Suppressor macrophage treated with lipopolysaccharide for 1 hour (primary cell): ENCODE measurements at places on chromosomes 3 and 15.

DNA sequence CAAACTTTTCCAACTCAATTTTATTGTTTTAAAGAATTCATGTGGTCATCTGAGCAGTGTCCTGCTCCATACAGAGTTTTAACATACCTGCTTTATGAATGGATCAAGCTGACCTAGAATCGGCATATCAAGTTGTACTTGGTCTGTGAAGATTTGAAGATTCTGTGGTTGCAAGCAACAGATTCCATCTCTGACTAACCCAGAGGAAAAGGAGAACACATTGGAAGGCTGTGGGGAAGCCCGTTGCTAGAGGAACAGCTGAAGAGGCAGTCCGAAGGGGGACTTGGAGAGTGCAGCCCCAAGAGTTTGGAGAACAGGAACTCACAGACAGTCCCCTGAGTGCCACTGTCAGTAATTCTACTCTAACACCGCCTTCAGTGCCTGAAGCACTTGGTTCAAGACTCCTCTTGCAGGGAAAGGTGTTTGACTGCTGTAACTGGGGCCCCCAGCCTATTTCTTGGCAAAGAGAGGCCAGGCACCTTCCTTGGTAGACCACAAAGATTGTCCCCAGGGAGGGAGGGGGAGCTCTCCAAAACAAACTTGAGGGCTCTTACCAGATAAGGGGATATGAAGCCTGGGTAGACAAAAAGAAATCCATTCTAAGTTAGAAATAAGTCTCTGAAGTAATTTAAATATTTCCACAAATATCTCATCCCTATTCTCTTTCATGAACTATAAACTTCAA, 88.8 kb downstream of the LARS2 start:
- DNase-seq, result peak; percentile 44

DNA sequence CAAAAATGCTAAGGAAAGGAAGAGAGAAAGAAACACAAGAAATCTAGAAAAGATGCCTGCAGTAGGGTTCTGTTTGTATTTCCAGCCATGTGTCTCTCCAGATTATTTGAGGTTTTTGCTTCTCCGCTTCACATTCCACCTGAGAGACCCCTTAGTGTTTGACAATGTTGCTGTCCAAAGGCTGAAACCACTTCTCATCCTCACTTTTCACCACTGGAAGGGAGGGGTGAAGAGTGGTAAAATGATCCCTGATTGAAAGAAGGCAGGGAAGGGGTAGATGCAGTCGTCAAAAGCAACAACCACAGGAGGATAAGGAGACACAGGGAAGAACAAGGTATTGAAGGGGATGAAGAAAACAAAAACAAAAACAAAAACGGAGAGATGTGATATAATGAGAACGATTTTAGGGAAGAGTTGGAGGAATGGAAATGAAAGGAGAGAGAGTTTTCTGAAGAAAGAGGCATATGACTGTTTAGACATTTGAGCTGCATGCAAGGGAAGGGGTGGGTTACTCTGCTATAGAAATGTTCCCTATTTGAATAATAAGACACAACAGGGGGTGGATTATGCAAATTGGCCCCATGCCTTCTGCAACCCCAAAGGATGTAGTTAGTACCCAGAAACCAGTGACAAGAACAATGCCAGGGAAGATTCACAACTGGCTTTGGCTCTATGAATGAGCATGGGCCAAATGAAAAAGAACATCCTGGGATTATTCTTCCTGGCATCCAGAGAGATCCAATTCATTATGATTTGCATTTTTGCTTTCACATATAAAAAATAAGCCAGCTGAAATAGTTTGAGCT, 235.9 kb downstream of the GAP43 start:
- no peak for DNase-seq

GRCh38 chr15:34993412-34993811, 5.3 kb upstream of the ZNF770 start:
- no peak for DNase-seq

DNA sequence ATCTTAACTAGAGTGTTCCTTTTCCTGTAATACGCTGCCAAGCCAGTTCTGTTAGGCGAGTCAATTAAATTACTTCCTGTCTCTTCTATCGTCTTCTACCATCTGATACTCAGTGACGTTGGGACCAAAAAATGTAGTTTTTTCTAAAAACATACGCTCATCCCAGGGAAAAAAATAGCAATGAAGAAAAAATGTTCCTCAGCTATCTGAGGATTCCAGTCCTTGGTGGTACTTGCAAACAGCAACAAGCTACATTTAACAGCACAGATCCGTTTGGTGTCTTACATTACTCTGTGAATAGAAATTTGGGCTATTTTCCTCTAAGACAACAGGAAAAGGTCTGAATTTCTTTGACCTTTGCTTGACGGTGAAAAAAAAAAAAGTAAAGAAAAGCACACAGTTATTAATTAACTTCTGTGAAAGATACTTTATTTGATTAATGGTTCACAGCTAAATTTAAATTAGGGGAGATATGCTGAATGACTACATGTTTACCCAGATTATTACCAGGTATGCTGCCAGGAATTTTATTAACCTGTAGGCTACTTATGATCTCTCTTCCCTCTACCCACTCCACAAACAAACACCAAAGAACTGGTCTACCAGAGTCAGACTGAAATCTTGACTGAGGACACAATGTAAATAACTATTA, 254.4 kb upstream of the ZPLD1 start:
- DNase-seq, result peak; percentile 24

- no peak for DNase-seq
Measured at GRCh38 chr3:169581633-169582032, 81.9 kb downstream of the MECOM start.

DNA sequence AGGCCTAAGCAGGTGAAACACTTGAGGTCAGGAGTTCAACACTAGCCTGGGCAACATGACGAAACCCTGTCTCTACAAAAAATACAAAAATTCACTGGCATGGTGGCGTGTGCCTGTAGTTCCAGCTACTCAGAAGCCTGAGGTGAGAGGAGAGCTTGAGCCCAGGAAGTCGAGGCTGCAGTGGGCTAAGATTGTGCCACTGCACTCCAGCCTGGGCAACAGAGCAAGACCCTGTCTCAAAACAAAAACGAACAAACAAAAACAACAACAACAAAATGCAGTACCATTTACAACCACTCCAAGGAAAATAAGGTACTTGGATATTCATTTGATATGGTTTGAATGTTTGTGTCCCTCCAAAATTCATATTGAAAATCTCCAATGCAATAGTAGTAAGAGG, 15.6 kb upstream of the TRANK1 start:
- no peak for DNase-seq

GRCh38 chr15:81084716-81085115, 49.4 kb upstream of the CFAP161 start:
- no peak for DNase-seq

DNA sequence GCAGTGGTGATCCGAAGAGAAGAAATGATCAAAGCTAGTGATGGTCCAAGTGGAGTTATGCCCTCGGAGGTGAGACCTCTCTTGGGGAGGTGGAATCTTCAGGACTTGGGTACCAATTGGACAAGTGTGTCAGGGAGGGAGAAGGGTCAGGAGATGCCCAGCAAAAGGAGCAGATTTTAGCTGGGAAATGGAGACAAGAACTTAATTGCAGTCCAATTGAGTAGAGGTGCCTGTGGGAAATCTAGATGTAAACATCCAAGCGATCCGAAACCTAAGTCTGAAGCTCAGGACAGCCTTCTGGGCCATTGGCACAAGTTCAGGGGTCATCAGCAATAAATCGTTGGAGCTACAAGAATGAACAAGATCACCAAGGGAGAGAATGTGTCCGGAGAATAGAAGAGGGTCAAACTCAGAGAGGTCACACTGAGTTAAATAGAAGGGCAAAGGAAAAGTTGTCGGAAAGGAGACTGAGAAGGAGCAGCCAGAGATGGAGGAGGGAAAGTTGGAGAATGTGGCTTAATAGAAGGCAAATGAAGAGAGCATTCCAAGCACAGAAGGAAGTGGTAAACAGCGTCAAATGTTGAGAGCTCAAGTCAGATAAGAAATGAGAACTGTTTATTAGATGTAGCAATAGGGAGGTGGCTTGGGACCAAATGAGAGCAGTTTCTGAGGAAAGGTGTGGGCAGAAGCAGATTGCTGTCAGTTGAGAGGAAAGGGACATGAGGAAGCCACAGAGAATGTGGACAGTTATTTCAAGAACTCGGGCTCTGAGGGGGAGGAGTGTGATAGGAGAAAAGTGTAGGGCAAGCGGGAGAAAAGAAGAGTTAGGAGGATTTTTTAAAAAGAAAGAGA, 64.2 kb upstream of the FNDC3B start:
- peak; percentile 70 for DNase-seq

GRCh38 chr3:97721446-97721845, 43.1 kb upstream of the ARL6 start:
- no peak for DNase-seq

- no peak for DNase-seq
Measured at GRCh38 chr15:59438625-59439290, 772 bp downstream of the FAM81A start.

DNA sequence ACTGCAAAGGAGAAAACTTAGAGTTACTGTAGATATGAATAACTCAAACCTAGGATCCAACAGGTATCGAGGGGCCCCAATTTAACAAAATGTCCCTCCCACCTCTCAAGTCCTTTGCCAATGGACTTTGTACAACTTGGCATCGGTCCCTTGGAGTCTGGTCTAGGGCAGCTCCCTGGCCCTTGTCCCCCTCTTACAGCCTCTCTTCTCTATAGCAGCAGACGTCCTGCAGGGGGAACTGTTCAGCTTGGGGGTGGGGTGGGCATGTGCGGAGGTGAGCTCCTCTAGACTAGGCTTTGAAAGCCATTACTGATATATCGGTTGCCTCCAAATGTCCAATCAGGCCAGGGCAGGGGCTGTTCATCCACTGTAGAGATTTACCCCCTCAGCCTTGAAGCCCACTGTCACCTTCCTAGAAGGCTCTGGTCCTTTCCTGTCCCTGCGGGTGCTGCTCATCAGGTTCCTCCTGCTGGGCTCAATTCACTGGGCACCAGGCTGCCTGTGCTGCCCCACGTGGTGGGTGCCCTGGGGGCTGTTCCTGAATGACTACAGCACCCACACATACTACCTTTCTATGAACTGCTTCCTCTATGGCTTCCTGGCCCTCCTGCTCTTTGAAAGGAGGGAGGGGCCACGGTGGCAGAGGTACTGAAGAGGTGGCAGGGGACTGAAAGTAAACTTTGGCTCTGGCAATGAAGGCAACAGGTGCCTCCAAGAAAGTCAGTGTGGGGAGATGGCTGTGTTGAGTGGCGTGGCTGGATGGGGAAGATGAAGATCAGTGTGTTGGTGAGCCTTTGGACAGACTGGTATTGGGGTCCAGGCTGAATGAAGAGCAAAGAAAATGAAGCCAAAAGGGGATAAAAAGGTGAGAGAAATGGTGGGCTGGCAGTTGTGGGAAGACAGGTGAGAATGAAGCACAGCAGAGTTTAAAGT, 78.8 kb upstream of the MEX3B start:
- no peak for DNase-seq

- DNase-seq, result no peak
Measured at GRCh38 chr15:99956820-99957641, 223.8 kb upstream of the LYSMD4 start.

DNA sequence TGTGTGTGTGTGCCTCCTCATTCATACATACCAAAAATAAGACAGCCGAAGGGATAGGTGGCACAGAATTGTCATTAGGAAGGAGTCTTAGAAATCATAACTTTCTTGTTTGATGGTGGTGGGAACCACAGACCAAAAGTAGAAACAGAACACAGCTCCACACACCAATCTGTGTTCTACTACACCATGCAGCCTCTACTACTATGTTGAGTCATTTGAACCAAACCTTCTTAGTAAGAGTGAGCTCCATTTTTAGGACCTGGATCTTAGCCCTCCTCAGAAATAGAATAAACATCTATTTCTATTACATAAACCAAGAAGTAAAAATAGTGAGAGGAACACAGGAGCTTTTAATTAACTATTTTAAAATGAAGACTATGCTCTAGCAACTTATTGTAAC, 27.9 kb upstream of the PLCH1 start:
- DNase-seq, result no peak

DNA sequence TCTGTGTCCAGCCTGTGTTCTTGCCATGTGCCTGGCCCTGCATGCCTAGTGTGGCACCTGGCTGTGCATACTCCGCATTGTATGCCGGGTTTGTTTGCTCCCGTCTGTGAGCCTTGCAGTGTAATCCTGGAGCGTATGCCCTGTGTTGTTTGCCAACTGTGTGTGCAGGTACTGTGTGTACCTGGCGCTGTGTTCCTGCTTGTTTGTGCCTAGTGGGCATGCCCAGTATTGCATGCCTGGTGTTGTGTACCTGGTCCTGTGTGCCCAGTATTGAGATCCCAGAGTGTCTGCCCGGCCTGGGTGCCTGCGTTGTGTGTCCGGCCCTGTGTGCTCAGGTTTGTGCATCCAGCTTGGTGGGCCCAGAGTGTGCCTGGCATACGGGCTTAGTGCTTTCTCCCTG, 54.5 kb upstream of the CHRNA7 start:
- DNase-seq, result no peak

DNA sequence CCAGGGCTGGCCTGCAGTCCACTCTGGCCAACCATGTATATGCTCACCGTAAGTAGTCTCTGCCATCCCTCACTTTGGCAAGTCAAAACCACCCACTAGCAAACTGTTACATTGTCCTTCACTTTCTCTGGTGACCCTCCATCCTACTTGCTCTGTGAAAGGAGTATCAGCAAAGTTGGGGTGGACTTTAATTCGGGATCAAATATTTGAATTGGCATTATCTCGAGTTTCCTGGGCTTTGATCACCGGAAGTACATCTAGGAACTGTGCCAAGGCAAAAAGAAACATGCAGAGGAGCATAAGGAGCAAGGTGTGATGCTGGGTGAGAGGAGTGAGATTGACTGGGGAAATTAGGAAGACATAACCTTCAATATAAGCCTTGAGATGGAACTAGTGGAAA, 188.9 kb upstream of the P2RY1 start:
- no peak for DNase-seq

DNA sequence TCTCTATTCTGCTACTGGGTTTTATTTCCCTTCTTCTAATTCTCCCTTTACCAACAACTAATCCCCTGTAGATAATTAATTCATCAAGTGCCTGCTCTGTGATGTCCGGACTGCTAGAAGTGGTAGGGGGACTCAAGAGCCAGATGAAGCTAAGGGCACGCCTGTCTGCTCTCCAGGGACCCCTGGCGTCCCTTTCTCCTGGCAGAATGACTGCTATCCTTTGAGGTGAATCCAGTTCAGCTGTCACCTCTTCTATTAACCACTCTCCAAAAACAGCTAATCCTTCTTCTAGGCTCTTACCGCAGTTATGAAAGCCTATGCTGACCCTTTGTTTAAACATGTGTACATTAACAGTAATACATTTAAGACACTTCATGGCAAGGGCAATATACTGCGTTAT, 1.4 kb upstream of the CHRNA7 start:
- DNase-seq, result no peak

DNA sequence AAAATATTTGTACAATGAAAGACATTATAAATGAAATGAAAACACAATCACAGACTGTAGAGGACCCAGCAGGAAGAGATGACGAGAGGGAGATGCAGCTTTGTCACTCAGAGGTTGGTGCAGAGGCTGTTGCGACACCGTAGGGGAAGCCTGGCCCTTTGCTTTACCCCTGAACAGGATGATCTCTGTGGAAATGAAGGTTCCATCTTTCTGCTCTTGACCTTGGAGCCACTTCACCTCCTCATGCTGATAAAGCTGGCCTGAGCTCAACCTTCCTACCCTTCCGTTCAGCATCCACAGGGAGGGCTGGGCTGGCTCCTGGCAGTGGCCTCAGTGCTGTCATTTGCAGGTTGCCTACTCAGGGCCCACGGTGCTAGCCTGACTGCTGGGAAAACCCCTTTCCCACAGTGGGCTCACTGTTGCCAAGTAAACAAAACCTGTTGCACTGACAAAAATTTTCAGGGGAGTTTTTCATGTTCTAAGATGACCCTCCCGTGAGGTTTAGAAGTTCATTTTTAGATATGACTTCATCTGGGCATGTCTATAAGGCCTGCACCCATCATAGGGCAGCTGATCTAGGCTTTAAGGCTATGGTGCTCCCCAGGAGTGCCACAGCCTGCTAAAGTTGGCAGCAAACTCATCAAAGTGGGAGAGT, 3.0 kb upstream of the CD80 start:
- DNase-seq, result peak; percentile 96
